GM03348 (cell line): ENCODE measurements at places on chromosomes 2 and 18.

- peak; percentile 92 for DNase-seq
Observed at GRCh38 chr2:19358242-19359020, at the start of gene OSR1. Gene OSR1 (minus strand): TSS chr2:19358623. CDS start chr2:19353805, 4,818 bp downstream.

DNA sequence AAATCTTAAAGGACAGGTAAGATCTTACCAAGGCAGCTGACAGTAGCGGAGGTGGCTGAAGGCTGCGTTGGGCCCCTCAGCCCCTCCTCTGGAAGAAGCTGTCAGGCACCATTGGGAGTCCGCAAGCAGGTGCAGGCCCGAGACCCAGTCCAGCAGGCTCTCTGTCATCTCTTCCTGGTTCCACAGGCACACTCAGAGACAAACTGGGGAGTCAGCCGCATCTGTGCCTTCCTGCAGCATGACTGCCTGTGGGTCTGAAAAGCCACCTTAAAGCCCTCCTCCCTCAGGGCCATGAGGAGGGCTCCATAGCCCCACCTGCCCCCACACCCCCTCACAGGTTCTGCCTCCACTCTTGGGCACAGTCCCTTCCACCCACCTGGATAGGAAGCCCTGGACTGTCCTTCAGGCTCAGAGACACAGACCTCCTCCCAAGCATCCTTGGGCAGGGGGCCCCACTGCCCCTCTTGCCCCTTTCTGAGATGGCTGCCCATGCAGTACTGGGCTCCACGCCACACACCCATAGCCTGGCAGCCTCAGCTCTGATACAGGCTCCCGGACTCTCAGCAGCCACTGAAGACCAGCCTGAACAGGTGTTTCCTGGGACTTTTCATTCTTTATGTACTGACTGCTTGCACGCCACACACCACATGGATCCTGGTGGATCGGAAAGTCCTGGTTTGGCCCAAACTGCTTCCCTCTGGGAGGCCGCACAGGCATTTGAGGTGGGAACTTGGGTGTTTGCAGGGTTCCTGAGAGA is 239.8 kb downstream of the SEPTIN10 start:
- no peak for DNase-seq

GRCh38 chr2:230234122-230234722 is 8.7 kb downstream of the SP140 start:
- no peak for DNase-seq

GRCh38 chr2:112765251-112765650 is 842 bp upstream of the CKAP2L start:
- DNase-seq, result no peak
